Fibroblast of the aortic adventitia (primary cell): ENCODE measurements at places on chromosomes 2 and 18. TPM values are rescaled to one million over a fixed set of nuclear protein-coding genes. Genes with fewer than 3 reads are reported as not detected.

DNA sequence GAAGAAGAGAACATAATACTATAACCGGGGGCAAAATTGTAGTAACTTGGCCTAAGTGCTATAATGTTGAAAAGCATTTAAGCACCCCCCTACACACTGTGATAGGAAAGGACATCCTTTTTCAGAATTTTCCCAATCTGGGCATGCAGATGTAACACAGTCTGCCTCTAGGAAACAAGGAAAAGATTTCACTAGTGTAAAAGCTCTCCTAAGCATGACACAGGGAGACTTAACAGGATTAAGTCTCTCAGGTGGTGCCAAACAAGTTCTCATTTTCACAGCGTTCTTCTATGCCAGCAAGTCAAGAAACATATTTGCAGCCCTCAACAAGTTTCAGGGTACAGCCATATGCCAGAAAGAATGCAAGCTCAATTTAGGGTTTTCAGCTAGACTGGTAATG is 53.0 kb downstream of the NCKAP5 start:
- DNase-seq, result no peak

GRCh38 chr2:19812166-19812565 is 89.6 kb downstream of the TTC32 start:
- DNase-seq, result peak; percentile 79

GRCh38 chr2:56473524-56473923 is 289.7 kb downstream of the CCDC85A start:
- DNase-seq, result no peak

DNA sequence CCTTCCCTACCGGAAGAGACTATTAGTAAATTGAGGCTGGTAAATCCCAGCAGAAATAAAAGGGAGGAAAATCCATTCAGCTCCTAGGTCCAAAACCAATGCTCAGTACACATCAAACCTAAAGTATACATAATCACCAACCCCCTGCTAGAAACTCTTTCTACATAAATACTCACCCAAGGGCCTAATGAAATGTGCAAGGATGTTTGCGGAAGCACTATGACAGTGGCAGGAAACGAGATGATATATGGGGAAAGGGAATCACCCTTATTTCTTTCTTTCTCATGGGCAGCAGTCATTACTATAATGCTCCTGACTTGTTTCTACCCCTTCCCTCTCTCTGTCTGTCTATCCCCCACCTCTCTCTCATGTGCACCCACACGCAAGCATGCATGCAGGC is 1.3 kb upstream of the SCTR start:
- DNase-seq, result no peak

GRCh38 chr2:30639836-30640235 is 167.4 kb downstream of the CAPN13 start:
- DNase-seq, result no peak

DNA sequence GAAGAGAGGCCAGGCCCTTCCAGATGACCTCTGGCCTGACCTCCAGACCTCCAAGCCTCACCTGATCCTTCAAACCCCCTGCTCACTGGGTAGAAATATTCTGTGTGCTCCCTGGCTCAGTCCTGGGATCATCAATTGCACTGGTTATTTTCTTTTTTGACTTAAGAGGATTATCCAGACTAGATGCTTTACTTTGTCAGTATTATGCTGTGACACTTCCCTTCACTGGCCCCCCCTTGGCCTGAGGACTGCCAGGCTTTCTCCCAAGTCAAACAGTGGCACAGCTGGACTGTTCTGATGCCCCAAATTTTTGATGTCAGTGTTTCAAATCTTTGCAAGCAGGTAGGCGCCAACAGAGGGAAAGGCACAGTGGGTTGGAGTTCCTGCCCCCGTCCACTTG is 156.3 kb upstream of the SKOR2 start:
- no peak for DNase-seq

DNA sequence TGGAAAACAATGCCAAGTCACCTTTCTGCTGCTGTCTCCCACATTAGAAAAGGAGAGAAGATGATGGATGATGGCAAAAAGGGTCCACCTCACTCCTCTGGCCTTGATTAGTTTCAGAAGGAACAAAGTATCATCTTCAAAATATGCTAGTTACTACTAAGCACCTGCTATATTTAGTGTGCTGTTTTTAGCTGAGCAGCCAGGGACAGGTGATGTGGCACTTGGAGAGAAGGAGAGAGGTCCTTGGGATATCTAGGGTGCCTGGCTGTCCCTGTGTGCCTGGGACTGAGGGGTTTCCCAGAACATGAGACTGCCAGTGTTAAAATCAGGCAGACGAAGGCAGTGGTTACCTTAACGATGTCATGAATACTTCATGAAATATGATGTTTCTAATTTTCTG is 235.5 kb upstream of the NT5C1B start:
- DNase-seq, result no peak

DNA sequence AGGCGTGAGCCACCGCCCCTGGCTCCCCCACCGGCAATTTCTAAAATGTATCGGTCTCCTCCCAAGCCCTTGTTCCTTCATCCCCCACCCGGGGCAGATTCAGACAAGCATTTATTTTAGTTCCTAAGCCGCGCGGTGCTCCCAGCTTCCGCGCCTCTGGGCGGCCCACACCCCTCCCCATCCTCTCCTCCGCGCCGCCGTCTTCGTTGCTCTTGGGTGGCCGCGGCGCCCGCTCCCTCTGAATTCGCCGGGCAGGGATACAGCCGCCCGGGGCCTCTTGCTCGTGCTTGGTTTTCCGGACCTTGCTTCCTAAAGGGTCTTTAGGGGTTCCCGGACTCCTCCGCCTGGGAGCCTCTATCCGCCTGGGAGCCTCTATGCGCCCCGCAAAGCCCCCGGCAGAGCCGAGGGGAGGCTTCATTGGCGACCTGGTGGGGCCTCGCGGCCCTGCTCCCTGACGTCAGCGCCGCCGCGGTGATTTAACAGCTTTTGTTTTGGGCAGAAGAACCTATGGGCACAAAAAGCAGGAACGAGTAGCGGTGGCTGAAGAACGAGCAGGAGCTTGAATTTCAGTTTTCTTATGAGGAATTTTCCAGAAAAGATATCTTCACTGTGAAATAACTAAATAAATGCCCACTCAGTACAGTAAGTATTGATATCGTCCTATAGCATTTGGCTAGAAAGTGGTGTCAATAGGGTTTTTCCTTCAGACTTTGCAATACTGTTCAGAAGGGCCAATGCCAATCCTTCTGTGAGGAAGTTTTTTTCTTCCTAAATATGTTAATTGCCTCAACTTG is 37.3 kb downstream of the PRKRA start:
- peak; percentile 70 for DNase-seq

- no peak for DNase-seq
Observed at GRCh38 chr2:2524348-2524941, 193.4 kb upstream of the MYT1L start.

DNA sequence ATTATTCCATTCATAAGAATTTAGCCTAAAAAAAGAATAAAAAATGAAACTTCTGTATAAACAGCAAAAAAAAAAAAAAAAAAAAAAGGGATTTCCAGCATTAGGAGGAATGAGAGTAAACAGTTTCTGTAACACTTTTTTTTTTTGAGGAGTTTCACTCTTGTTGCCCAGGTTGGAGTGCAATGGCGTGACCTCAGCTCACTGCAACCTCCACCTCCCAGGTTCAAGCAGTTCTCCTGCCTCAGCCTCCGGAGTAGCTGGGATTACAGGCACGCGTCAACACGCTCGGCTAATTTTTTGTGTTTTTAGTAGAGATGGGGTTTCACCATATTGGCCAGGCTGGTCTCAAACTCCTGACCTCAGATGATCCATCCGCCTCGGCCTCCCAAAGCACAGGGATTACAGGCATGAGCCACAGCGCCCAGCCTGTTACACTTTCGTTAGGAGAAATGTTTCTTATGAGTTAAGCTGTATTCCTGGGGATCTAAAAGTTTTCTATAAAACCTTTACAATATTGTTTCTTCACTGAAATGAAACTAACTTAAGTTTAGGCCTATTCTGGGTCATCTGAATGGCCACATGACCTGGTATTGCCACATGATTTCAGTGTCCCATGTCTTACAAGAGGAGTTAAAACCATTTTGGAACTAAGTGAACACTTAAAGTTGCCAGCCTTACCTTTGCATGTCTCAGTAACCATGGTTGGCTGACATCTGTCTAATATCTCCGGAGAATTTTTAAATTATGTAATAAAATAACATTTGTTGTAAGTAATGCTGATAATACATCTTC is 17.5 kb downstream of the SMAD2 start:
- peak; percentile 17 for DNase-seq

DNA sequence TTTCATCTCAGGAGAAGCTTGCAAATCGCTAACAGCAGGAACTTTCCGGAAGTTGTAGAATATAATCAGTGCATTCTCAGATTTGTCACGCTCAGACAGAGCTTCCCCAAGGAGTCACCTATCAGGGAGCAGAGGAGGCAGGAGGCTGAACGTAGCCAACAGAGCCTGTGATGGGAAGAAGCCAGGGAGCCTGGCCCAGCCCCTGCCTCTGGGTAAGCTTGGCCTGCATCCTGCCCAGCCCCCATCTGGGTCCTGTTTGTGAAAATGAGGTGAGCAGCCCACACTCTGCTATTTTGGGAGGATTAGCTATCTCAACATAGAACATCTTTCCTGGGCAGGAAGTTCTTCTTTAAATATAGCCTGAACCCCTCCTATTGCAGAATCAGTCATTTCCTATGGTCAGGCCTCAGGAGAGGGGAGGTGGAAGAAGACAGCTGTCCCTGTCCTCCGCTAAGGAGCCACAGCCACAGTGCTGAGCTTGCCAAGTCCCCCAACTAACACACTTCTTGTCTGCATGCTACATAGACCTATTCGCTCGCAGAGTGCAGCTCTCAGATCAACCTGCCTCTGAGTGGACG is 19.2 kb upstream of the PKDCC start:
- no peak for DNase-seq

DNA sequence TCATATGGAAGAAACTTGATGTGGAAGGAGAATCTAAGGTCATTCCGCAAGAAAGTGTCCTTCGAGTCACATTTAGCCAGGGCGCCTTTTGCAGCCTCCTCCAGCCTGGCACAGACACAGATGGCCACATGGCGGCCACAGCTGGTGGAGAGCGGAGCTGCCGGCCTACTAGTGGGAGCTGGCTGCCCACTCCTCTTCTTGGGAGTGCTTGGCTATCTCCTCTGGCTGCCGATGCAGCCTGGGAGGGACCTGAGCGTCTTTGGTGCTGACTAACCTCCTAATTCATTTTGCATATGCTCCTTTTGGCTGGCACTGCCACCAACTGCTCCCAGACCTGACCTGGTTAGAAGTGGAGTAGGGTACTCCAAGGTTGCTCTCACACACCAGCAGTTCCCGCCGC is 199.3 kb upstream of the MYT1L start:
- DNase-seq, result no peak

GRCh38 chr18:7084080-7085065 is 33.2 kb downstream of the LAMA1 start:
- peak; percentile 70 for DNase-seq

DNA sequence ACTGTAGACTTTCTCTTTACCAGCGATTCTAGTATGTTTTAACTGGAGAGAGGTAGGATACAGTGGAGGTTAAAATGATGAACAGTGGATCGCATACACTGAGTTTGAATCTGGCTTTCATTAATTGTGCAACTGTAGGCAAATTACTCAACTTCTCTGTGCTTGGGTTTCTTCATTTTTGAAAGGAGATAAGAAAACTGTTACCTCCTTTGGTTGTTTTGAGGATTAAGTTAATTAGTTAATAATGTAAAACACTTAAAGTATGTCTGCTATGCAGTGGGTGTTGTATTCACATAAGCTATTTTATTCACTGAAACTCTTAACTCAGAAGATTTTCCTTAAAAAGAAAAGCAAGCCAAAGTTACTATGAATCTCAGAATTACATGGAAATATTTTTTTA is 111.8 kb upstream of the CYP20A1 start:
- peak; percentile 21 for DNase-seq

- no peak for DNase-seq
Observed at GRCh38 chr2:68468801-68469200, 1.4 kb downstream of the APLF start.

DNA sequence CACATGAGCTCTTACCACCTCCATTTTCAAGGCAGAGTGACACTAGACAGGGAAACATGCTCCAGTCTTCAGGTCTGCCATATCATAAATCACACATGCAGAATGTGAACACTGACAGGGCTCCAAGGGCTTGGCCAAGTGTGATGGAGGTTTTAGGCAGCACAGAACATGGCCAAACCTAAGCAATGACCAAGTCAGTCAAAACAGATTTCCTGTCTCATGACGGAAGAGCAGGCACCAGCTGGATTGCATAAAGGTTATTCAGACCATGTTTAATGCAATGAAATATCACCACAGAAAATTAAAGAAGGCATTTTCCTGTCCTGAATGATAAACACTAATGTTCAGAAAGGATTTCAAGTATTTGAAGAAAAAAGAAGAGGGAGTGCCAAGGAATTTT is 72.5 kb downstream of the SUMO1 start:
- DNase-seq, result peak; percentile 50

- no peak for DNase-seq
Observed at GRCh38 chr2:119792907-119793312, 33.2 kb downstream of the PTPN4 start.

GRCh38 chr2:16747257-16747656 is 81.6 kb upstream of the CYRIA start:
- no peak for DNase-seq

DNA sequence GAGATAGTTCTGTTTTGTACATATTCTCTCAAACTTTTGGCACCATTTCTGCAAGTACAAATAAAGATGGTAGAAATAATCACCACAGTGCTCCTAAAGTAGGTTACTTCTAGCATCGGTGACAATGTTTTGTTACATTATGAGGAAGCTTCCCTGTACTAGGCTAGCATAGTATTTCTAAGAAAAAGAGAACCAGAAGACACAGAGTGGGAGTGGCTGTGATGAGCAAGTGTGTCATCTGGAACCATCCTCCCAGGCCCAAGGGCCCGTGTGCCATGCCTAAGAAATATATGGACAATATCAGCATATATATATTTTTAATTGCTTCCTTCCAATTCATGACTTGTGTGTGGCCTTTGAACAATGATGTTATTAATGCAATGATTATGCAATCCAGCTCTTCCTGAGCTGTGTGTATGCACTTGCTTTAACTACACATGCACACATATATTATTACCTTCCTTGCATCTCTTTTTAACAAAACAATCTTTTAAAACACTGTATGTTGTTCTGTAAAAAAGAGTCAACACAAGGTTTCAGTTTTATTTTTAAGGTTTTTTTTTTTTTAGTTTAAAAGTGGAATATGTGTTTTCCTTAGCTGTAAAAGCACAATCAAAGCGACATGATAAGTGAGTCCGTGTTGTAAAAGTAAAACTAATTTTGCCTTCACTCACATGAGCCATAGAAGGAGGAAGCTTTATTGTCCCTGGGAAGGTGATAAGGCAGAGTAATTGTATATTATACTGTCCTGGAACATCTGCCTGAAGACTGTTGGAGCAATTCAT is 303.9 kb downstream of the ZNF407 start:
- no peak for DNase-seq

GRCh38 chr2:176158186-176158591 is 1.1 kb downstream of the HOXD3 start:
- no peak for DNase-seq

- DNase-seq, result no peak
Observed at GRCh38 chr18:3085612-3086011, 72.7 kb upstream of the LPIN2 start.

- no peak for DNase-seq
Observed at GRCh38 chr2:225113371-225114015, 71.2 kb upstream of the DOCK10 start.

MTX2 gene
- 14.1 and 18.3 TPM in 2 replicates for total RNA-seq

POTEI gene
- total RNA-seq, result not detected in 2 replicates

SNORC gene
- total RNA-seq, result 0.33 and 0.72 TPM in 2 replicates

TDRD15 gene
- total RNA-seq, result not detected in 2 replicates

ADGRF3 gene
- 0.09 TPM in 1 of 2 replicates, not detected in the other for total RNA-seq

LYPD6 gene
- 0.54 TPM in 1 of 2 replicates, not detected in the other for total RNA-seq

HAAO gene
- 0.90 and 5.4 TPM in 2 replicates for total RNA-seq

PHLPP1 gene
- total RNA-seq, result 7.2 and 14.1 TPM in 2 replicates

GAL3ST2 gene
- 0.25 TPM in 1 of 2 replicates, not detected in the other for total RNA-seq

NCKAP5 gene
- total RNA-seq, result 1.7 and 4.4 TPM in 2 replicates

RNU2-63P gene
- total RNA-seq, result not detected in 2 replicates
